MG63 (cell line): ENCODE measurements at places on chromosomes 7 and 10.

DNA sequence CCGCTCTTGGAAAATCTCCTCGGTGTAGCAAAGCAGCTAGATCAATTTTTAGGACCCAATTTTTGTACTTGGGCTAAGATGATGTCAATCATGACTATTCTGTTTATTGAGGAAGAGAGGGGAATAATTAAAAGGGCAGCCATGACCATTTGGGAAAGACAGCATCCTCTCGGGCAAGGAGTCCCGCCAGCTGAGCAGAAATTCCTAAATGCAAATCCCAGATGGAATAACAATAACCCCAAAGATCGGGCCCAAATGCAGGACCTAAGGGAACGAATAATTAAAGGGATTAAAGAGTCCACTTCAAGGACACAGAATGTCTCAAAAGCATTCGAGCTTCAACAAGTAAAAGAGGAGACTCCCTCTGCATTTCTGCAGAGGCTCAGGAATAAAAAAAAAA, 18.7 kb downstream of the COL17A1 start:
- no peak for DNase-seq

- no peak for DNase-seq
Measured at GRCh38 chr7:1260244-1260635, 27.6 kb downstream of the UNCX start.

- DNase-seq: peak; percentile 58
Measured at GRCh38 chr10:110629680-110630191, 14.4 kb upstream of the RBM20 start.

- DNase-seq: no peak
Measured at GRCh38 chr7:119382726-119383125, 890.2 kb upstream of the KCND2 start.

DNA sequence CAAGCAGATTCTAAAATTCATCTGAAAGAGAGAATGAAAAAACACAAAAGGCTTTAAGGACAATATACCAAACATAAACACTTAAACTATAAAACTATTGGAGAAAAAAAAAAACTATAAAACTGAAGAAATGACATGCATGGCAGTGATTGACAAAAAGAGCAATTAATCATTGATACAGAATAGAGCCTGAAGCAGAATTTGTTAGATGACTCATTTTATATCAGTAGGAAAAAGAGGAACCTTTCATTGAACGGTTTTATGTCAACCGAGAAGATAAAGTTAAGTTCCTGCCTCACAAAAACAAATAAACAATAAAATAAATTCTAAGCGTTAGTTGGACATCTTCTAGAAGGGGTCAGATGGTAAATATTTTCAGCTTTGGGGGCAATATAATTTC, 23.3 kb downstream of the NPY start:
- DNase-seq: no peak

DNA sequence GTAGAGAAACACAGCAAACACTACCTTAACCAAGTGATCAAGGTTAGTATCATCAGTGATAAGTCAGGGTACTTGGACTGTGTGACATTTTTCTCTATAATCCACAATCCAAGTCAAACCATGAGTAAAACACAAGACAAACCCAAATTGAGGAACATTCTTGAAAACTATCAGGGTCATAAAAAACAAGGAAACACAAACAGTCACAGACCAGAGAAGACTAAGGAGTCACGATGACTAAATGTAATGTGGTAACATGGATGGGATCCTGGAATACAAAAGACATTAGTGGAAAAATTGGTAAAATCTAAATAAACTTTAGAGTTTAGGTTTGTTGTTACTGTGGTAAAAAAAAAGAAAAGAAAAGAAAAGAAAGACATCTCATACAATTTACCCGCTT, 103.8 kb downstream of the ARMH3 start:
- DNase-seq: no peak

DNA sequence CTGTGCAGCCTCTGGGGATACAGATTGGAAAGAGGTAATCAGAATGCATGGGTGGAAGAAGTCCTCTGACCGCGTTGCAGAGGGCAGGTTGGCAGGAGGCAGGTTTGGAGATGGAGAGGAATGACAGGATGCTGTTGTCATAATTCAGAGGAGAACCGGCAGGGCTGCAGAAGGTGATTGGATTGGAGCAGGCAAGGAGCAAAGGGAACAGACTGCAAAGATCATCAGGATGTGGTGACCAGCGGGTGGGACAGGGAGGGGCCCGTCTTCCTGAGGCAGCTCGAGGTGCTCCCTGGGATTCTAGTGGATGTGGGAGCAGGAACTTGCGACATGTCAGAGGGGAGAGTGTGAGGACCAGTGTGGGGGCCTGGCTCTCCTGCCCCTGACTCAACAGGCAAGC, 78.5 kb upstream of the PPIF start:
- no peak for DNase-seq

DNA sequence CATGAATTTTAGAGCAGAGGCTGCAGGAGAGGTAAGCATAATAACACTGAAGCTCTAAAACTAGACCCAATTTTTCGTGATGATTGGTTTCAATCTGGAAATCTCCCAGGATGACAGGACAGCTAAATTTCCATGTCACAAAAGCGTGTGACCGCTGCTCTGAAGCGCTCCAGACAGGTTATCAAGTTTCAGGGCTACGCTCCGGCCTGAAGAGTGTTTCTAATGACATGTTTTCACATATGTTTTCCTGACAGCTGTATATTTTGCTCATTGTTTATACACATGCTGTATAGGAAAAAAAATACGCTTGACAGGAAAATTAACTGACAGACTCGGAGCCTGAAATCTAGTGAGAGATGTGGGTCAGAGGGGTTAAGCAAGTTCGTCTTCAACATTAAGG, 219.8 kb upstream of the BMPER start:
- no peak for DNase-seq

DNA sequence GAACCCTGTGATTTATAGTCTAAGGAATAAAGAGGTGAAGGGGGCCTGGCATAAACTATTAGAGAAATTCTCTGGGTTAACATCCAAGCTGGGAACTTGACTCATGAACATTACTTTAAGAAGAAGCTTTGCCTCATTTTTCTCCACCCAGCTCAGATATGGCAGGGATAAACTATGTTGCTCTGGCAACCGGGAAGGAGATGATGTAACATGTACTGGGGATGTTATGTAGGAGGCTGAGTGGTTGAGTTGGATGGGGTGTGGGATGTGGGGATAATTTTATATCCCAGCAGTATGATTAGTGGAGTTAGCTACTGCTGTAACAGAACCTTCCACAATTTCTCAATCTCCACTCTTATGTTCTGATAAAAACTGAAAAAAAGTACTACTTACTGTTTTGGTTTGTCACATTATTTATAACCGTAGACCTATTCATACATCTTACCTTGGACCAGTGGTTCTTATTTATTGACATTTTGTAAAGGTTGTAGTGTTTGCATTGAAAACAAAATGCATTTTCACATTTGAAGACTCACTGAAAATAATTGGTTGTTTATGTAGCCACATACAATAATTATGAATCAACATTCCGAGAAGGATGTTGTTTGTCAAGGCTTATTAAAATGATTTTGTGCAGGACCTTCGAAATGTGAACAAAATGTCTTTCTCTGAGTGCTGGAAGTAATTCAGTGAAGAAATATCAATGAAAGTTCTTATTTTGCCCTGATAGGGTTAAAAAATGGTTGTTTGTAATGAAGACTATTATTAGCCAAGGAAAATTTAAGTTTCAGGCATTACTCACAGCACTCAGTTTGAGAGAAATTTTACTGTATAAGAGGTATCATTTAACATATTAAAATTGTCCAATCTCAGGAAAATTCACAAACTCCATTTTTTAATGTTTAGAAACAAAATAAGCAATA, 1.3 kb downstream of the OR2F2 start:
- DNase-seq: peak; percentile 70

GRCh38 chr10:91941426-91941825, 17.9 kb downstream of the BTAF1 start:
- DNase-seq: no peak

DNA sequence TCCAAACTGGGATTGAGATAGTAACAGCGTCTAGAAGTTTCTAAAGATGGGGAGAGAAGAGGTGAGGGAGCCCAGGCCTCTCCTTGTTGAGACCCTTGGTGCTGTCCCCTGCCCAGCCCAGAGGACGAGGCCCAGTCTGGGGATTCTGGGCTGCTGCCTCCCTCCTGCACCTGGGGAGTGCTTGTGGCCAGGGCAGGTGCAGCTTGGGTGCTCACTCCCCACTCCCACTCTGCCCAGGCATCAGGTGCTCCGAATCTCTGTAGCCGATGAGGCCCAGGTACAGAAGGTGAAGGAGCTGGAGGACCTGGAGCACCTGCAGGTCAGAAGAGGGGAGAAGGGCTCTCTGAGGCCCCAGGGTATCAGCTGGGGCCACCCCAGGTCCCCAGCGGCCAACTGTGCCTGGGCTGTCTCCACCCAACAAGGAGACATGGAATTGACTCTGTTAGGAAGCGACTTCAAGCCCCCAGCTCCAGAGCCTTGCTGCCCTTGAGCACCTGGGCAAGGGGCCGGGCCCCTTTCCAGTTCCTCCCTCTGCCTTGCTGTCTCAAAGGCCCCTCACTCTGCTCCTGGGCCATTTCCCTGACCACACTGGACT, 664 bp downstream of the CPA1 start:
- no peak for DNase-seq

DNA sequence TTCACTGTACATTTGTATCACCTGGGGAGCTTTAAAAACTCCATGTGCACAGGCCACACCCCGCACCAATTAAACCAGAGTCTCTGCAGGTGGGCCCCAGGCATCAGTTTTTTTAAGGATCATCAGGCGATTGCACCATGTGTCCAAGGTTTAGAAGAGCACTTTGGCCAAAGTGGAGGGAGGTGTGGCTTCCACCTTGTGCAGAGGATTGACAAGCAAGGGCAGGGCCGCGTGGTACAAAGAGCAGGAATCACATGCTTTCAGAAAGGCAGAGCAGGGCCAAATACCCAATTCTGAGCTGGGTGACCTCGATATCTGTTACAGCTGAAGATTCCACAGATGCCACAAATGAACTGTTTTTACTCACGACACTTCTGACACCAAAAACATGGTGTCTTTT, 52.4 kb downstream of the NOC3L start:
- no peak for DNase-seq

DNA sequence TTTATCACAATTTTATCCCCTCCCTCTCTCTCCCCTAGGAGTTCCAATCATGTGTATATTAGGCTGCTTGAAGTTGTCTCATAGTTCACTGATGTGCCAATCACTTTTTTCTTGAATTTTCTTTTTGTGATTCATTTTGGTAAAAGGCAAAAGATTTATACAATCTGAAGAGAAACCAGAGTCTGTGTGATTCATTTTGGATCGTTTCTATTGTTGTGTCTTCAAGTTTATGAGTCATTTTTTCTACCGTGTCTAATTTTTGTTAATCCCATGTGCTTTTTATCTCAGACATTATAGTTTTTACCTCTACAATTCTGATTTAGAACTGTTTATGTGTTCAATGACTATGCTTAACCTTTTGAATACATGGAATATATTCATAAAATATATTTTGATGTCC, 483.9 kb upstream of the AUTS2 start:
- DNase-seq: no peak

DNA sequence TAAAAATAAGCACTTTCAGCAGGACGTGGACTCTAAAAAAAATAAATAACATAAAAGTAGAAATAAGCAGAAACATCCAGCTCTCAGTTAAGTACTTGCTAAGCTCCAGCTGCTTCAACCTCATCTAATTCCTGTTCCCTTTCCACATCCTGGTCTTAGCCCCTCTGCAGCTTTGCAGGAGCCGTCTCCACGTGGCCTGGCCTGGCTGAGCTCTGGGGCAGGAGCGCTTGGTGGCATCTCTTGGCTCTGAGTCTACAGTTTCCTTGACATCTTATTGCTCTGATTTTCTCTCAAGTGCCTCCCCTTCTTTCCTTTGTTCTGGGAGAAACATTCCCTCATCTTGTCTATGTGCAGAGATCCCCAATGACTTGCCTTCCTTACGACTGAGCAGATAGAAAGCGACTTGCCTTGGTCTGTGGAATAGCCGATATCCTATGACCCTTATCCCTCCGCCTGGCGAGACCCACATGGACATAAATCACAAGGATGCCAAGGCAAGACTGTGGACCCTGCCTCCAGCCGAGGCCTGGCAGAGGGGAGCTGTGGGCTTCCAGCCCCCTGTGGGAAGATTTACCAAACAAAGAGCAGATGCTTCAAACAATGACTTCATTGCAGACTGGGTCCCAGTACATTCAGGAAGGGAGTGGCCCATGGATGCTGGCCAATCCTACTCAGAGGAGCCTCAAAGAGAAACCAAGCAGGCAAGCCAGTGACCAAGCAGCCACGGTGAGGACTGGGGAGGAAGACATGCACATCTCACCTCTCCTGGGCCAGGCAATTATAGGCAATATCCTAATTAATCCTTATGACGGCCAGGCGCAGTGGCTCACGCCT, 61.9 kb downstream of the SPOCK2 start:
- peak; percentile 86 for DNase-seq

- no peak for DNase-seq
Measured at GRCh38 chr10:83075815-83076355, 1063.4 kb upstream of the GHITM start.

- DNase-seq: no peak
Measured at GRCh38 chr7:18708204-18708603, 212.7 kb downstream of the HDAC9 start.

DNA sequence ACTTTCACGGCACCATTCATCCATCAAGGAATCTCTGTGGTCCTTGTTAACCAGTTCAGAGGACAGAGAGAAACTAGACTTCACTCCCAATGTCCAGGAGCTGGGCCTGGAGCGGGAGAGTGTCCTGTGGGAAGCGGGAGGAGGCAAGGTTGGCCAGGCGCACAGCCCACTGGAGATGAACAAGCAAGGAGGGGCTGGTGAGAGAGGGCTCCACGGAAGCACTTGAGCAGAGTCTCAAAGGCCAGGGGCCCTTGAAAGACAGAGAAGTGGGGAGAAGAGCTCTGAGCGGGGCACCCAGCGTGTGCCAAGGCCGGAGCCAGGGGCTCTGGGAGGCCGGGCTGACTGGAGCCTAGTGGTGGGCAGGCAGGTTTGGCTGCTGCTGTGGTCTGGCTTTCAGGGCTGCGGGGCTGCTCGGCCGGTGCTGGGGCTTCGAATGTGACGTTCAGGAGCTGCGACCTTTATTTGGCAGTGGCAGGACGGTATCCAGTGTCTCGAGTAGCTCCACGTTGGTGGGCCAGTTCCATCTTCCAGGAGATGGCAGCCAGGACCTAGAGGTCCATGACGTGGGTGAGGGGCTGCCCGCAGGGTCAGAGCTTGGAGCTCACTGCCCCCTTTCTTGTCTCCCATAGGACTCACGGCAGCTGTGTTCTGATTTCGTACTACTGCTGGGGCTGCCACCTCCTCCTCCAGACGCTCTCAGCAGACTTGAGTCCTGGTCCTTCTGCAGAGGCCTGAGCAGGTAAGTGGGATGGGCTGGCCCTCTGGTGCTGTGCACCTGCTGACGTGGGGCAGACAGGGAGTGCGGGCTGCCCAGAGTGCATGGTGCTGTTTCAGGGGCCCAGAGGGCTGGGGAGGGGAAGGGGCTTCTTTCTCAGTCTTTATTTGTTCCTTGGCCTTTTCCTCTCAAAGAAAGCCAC, 49.8 kb downstream of the ZMIZ1 start:
- DNase-seq: no peak
